Substantia nigra (tissue), 51 donors: ENCODE measurements at places on chromosomes 12 and 14.

GRCh38 chr14:106204063-106204462 is 677.7 kb downstream of the TMEM121 start:
- DNase-seq: no peak

- DNase-seq: no peak
Observed at GRCh38 chr14:54443981-54444380, 2.8 kb upstream of the CNIH1 start.

DNA sequence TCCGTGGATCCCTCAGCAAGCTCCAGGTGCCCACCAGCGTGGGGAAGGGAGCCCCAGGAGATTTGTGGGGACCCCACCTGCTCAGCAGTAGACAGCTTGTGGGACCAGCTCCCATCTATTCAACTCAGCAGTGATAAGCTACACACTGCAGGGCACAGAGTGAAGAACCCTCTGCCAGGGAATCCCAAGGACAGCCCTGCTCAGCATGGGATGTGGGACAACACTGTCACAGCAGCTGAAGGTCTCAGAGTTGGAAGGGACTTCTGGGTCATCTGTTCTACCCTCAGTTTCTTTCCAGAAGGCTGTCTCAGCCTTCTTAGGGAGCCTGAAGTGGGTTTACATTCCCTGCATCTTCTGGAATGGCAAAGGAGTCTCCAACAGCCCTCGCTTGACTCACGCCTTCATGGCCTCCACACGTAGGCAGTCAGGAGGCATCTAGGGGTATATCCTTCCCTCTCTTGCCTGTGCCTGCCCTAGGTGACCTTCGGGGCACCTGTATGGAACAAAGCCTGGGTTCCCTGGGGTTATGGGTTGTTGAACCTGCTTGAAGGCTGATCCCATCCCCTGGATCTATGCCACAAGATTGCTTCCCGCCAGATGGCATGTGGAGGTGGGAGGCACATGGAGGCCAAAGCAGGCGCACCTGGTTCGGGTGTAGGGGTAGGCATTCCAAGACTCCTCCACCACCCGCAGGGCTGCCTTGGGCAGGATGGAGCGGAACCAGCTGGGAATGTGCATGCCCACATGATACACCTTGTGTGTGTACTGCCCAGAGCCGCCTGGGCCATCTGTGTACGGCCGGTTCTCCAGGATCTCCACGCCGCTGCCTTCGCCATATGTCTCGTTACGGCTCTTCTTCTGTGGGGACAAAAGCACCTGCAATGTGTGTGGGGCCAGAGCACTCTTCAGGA is 33.0 kb downstream of the ARL6IP4 start:
- DNase-seq: no peak

DNA sequence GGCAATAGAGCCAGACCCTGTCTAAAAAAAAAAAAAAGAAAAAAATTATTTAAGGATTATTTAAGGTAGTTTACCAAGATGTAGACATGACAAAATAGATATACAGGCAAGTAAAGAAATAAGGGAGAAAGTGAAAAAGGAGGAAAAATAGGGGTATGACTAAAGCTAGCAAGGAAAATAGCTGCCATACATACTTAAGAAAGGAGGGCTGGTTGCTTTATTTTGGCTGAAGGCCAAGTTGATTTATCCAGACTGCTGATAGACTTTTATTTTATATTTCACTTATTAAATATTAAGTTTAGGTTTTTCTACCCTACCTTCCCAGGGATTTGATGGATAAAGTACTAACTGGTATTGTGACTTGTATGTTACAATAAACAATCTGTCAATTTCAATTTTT is 8.3 kb upstream of the AEBP2 start:
- no peak for DNase-seq
